Right atrium auricular region (tissue), 2 donors: ENCODE measurements at places on chromosomes 12 and 14. TPM values are rescaled to one million over a fixed set of nuclear protein-coding genes. Genes with fewer than 3 reads are reported as not detected.

- DNase-seq, result peak; percentile 64
Measured at GRCh38 chr12:72271451-72272090, 599 bp upstream of the TRHDE start.

DNA sequence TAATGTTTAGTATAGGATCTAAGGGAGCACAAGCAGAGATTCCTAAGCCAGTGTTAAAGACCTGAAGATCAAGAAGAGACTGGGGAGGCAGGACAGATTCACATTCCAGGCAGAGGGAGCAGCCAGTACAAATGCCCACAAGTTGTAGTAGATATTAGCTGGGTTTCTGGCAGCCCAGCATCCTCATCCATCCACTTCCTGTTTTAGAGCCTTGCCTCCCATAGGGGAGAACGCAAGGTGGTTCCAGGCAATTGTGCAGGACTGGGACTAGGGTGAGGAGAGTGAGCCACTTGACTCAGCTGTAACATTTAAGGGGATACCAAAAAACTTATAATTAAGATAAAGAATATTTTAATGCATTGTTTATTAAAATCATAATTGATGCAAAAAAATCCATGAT, 71.3 kb upstream of the PSMA6 start:
- DNase-seq, result no peak

- no peak for DNase-seq
Measured at GRCh38 chr12:80924437-80924836, 13.3 kb downstream of the LIN7A start.

Gene PPP4R4
- total RNA-seq, result 0.22 TPM
